Mammary microvascular endothelial cell (primary cell): ENCODE measurements at places on chromosomes 1 and 21. TPM values are rescaled to one million over a fixed set of nuclear protein-coding genes. Genes with fewer than 3 reads are reported as not detected.

The SERINC2 gene
- total RNA-seq: 12.5 and 17.3 TPM in 2 replicates

The KPRP gene
- total RNA-seq: not detected in 2 replicates

The BACE2 gene
- 238 and 264 TPM in 2 replicates for total RNA-seq

The ALX3 gene
- not detected in 2 replicates for total RNA-seq

The SPAG17 gene
- total RNA-seq: not detected in 2 replicates

The LIPI gene
- total RNA-seq: not detected in 2 replicates

The TRNAU1AP gene
- 30.8 and 37.6 TPM in 2 replicates for total RNA-seq

The CFHR3 gene
- not detected in 2 replicates for total RNA-seq

The PCAT6 gene
- total RNA-seq: not detected in 2 replicates

The PRSS38 gene
- not detected in 2 replicates for total RNA-seq

The SLC35F3 gene
- not detected in 2 replicates for total RNA-seq

The RGS16 gene
- total RNA-seq: 0.07 TPM in 1 of 2 replicates, not detected in the other

The EDEM3 gene
- 18.3 and 25.9 TPM in 2 replicates for total RNA-seq

The ITGB2 gene
- not detected in 2 replicates for total RNA-seq

The OR2G2 gene
- not detected in 2 replicates for total RNA-seq

The TMEM82 gene
- total RNA-seq: not detected in 2 replicates

The ATP6V0B gene
- 129 and 147 TPM in 2 replicates for total RNA-seq

The CEP85 gene
- total RNA-seq: 9.5 and 13.4 TPM in 2 replicates

The CD5L gene
- total RNA-seq: not detected in 2 replicates

The CLDN19 gene
- not detected in 2 replicates for total RNA-seq

The CDC20 gene
- 174 and 181 TPM in 2 replicates for total RNA-seq

The OPTC gene
- not detected in 2 replicates for total RNA-seq

The POLR3C gene
- 31.8 and 33.6 TPM in 2 replicates for total RNA-seq

The EFNA3 gene
- 0.64 and 0.80 TPM in 2 replicates for total RNA-seq

The GCSAML gene
- not detected in 2 replicates for total RNA-seq

The CFAP141 gene
- not detected in 2 replicates for total RNA-seq

The EPHA10 gene
- not detected in 2 replicates for total RNA-seq

The OR2G6 gene
- total RNA-seq: not detected in 2 replicates

The AMY2B gene
- 0.07 TPM in 1 of 2 replicates, not detected in the other for total RNA-seq

The TNFRSF14 gene
- total RNA-seq: 99.8 and 104 TPM in 2 replicates

The TSSK3 gene
- not detected in 2 replicates for total RNA-seq

The BEND5 gene
- 3.9 TPM in 1 of 2 replicates, not detected in the other for total RNA-seq

The FCRL4 gene
- total RNA-seq: not detected in 2 replicates

The G0S2 gene
- 52.2 and 54.6 TPM in 2 replicates for total RNA-seq

The NUDT4B gene
- 14.4 and 40.1 TPM in 2 replicates for total RNA-seq

The S100A3 gene
- total RNA-seq: 9.7 and 12.4 TPM in 2 replicates

The NCAM2 gene
- total RNA-seq: under 0.01 and 0.05 TPM in 2 replicates

The ZMYND12 gene
- 0.34 and 0.47 TPM in 2 replicates for total RNA-seq
